Tibial artery (tissue), 4 donors: ENCODE measurements at places on chromosomes 6 and 20.

- DNase-seq, result no peak
Observed at GRCh38 chr6:8589941-8590729, 154.8 kb upstream of the SLC35B3 start.

DNA sequence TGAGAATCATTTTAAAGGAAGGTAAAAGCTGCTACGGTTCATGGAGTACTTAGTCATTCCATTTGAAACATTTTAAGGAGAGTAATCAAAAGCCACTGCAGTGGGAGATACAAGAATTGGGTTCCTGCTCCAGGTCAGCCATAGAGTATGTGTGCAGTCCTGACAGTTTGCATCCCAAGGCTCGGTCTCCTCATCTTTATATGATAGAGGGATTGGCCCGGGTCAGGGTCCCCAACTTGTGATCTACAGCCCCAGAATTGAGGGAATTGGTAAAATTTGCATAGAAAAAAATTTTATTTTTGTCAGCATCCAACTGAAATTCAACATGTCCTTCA, 147.4 kb upstream of the PRND start:
- DNase-seq, result no peak

DNA sequence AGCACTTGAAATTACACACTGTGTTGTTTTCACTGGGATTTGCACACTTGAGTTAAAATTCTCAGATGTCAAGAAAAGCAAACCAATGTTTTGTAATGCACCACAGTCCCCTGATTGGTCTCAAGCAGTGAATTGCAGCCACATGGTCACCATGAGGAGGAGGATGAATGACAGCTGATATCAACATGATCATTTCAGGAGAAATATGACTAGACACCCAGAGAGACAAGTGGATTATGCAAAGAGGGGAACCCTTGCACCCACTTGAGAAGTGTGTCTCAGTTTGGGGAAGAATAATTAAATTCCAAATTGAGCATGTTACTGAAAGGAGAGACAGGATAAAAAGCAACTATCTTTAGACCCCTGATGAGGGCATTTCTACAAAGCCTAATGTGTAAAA, 69.3 kb downstream of the UST start:
- no peak for DNase-seq

DNA sequence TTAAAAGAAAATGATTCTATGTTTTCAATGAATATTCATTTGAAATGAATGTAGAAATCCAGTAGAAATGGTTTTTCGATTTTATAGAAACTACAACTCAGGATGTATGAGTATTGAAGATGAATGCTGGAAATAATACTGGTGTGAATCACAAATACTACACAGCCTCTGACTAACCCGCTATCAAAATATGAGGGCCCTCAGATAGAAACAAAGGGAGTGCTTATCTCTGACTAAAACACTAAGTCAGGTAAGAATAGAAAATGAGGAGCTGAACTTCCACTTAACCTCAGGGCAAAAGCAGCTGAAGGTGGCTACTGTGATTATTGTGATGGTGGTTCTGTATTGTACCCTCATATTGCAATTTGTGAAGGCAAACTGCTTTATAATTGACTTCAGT, 220.9 kb upstream of the RNF217 start:
- no peak for DNase-seq

DNA sequence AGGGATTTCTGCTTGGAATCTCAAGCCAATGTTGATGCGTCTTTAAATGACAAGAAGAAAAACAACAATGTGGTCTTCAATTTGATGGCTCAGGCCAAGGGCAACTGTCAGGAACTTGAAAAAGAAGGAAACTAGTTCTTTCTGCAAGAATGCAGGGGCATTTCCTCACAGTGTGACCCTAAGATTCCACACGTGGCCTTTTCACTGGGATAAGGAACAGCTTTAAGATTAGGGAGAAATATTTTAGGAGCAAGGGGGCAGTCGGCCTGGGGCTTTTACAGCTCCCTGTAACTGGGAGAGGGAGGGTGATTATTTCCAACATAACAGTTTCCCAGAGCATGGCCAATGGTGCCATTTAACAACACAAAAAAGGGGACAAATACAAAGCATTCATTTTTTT, 39.4 kb upstream of the MRPS10 start:
- no peak for DNase-seq

DNA sequence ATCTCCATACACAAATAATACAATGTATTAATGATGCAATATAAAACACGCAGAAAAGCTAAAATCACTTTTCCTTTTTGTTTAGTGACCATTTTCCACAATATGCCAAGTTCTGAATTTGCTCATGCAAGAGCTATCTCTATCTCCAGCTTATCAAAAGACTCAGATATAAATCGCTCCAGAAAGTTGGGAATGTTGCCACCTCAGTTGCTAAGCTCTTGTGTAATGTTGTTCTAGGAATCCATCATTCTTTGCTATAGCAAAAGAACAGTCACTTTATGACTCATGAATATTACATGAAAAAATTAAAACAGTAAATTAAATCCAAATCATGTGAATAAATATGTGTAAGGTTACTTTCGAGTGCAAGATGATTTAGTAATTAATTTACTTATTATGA, 8.7 kb downstream of the PLAGL1 start:
- DNase-seq, result no peak

- DNase-seq, result no peak
Observed at GRCh38 chr20:34680586-34681175, 3.8 kb upstream of the PIGU start.

DNA sequence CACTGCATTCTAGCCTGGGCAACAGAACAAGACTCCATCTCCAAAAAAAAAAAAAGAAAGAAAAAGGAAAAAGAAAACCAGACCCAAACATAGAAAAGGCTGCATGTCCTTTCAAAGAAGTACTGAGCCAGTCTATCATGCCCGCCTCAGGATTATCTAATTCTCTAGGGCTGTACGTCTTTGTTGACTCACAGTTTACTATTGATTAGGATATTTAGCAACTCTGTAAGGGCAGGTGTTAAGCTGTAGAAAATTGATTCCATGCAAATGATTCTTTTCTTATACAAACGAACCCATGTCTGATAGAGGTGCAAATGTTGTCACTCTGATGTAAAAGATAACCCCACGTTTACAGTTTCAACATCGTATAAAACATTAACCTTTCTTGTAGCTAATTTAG, 209.0 kb downstream of the TTLL2 start:
- DNase-seq, result no peak

DNA sequence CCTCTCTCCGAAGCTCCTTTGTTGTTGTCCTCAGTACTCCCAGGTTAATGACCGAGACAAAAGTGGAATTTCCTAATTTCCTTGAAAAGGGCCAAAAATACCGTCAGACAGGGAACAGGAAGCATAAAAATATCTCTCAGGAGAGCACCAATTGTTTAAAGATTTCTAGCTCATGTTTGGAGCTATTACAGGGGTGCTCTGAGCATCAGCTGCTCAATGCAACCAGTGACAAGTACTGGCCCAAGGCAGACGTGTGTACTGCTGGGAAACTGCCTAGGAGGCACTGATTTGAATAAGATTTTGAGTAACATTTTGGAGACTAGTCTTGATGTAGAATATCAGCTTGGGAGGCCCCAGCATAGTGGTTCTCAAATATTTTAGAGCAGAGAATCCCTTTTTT, 17.3 kb downstream of the LAMA4 start:
- no peak for DNase-seq

GRCh38 chr20:8983478-8984345, 85.2 kb upstream of the PLCB4 start:
- DNase-seq, result no peak

- DNase-seq, result peak; percentile 78
Observed at GRCh38 chr6:30554962-30555815, 1.1 kb downstream of the GNL1 start.

- DNase-seq, result no peak
Observed at GRCh38 chr20:50834599-50835005, 39.7 kb downstream of the BCAS4 start.

GRCh38 chr20:45821947-45822346, 5.2 kb downstream of the TNNC2 start:
- DNase-seq, result no peak

- no peak for DNase-seq
Observed at GRCh38 chr6:47360388-47360787, 50.7 kb upstream of the TNFRSF21 start.

- no peak for DNase-seq
Observed at GRCh38 chr6:144279484-144280150, 5.5 kb upstream of the UTRN start.

DNA sequence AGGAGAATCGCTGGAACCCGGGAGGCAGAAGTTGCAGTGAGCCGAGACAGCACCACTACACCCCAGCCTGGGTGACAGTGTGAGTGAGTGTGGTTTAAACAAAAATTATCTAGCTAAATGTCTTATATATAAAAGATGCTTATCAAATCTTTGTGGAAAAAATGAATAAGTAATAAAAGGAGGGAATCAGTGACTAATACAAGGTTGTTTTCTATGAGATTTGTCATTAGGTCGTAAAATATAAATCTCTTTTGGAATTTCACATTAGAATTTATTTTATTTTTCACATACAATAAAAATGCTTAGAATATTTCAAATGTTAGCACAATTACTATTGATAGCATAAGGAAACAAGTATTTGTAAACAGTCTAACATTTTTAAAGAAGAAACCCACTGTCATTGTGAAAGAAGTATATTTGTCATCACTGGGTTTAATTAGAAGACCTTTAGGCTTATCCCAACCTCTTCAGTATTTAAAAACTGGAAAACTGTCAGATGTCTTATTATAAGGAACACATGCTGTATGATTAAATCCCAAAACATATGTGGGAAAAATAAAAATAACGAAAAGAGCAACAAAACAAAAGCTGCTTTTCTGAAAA, 47.1 kb downstream of the ASCC3 start:
- DNase-seq, result no peak

- DNase-seq, result no peak
Observed at GRCh38 chr6:84709121-84709520, 55.3 kb downstream of the TBX18 start.

DNA sequence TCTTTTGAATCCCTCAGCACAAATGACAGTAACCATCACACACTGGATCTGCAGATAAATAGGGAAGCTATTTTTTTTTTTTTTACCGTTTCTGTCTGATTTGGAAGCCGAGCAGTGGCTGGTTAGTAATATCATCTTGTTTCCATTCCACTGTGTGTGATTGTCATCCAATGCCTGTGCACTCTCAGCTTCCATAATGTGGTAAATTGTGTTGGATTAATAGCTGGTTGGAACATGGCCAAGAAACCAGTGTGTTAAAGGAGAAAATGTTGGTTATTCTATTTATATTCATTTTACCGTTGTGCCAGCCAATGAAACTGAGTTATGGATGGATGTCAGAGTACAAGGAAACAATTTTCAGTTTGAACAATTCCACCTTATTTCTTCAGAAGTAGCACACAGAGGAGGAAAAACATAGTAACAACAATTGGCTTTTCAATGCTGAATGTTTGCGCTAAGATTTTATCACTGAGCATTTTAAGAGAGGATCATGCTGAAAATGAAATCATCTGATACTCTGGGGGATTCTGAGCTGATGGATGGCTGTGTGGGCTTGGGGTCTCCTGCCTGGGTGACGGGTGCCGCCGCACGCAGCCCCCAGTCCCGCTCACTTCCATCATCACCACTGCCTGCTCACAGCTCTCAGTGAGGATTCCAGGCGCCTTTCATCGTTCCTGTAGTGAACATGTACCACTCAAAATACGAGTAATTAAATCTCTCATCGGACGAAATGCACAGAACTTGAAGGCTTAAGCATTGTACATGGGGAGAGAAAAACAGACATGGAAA, 40.7 kb upstream of the EXOC2 start:
- DNase-seq, result no peak

DNA sequence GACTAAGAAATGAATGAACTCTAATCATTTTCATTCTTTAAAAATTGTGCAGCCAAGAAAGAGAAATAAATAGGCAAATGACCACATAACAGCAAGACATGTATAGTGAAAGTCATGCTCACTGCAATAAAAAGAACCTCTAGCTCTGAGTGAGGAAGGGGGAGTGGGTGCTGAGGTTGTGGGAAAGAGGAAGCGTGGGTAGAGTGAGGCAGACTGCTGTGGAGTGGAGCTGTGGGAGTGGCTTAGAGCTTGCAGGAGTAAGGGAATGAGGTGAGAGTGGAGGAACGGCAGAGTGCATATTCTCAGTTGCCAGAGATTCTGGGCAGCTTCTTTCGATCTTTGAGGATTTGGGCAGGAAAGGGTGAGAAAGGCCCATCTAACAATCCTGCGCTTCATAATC, 10.4 kb downstream of the DEFB129 start:
- no peak for DNase-seq

DNA sequence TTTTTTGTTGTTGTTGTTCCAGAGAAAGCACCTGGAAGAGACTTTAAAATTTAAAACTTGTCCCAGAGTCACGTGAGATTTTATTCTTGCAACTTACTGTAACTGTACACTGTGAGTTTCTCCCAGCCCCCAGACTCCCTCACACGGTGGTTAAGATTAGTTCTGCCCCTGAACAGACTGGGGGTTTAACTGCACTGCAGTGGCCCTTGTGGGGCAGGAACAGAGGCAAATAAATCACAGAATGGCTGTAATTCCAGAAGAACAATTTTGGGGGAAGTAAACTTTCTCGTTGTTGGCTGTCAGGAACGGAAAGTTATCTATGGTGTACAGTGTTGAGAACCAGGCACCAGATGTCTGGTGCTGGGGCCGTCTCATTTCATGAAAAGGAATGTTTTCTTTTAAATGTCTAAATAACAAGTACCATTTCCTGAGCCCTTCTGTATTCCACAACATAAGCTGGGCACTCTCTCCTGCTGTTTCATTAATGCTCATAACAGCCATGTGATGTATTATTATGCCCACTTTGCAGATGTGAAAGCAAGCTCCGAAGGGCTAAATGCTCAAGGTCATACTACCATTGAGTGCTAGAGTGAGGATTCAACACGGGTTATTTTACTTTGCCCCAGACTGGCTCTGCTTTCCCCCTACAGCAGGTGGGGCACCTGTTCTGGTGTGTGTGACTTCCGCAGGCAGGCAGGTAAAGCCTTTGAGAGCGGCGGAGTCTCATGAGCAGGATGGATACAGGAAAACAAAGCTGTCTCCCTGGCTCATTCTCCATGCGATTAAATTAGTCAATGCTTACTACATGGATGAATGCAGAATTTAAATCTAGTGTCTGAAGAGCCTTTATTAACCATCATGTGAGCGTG, 30.5 kb downstream of the CNKSR3 start:
- DNase-seq, result no peak

- DNase-seq, result no peak
Observed at GRCh38 chr6:35128496-35128895, 12.6 kb downstream of the TCP11 start.

DNA sequence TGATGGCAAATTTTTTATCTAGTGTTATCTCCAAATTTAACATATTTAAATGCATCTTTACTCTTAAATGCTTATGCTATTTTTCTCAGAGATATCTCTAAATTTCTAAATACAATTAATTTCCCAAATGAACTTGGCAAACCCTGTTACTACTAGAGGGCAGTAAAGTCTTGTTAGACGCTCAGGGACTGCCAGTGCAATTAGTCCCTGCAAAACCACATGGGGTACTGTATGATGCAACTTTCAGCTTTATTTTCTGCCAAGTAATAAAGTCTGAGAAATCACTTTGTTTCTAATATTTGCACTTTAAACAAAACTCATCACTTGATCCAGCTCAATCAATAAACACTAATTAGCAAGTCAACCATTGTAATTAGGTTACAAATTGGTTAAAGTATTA, 76.0 kb upstream of the ADGRB3 start:
- no peak for DNase-seq
